ENCODE measurements at places on chromosomes 2 and 18.

DNA sequence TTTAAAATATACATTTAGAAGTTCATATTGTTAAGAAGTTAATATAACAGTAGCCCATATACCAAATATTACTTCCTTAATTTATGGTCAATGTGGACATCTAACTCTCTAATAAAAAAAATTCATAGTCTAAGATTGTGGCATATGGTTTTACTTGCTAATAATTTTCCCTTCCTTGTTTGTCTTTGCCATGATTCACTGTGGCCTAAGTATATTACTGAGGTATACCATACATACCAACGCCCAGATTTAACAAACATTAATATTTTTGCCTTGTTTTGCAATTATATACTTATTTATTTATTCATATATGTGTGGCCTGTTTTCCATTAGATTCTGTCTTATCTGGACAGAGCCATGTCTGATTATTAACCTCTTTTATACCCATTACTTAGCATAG lies 54.6 kb upstream of the CCDC150 start:
- no peak for DNase-seq

DNA sequence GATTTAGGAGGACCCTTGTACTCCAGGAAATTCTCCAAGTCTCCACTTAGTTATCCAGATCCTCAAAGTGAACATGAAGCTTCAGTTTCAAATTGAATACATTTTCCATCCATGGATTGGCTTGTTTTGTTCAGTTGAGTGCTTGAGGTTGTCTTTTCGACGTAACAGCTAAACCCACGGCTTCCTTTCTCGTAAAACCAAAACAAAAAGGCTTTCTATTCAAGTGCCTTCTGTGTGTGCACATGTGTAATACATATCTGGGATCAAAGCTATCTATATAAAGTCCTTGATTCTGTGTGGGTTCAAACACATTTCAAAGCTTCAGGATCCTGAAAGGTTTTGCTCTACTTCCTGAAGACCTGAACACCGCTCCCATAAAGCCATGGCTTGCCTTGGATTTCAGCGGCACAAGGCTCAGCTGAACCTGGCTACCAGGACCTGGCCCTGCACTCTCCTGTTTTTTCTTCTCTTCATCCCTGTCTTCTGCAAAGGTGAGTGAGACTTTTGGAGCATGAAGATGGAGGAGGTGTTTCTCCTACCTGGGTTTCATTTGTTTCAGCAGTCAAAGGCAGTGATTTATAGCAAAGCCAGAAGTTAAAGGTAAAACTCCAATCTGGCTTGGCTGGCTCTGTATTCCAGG lies at the start of gene CTLA4:
CTLA4 (plus strand) TSS at position 211 of the 640 bp plus-strand sequence; CDS start at position 383, 172 bp downstream.
- DNase-seq = no peak

- no peak for DNase-seq
These were observed 338.9 kb downstream of the CCDC85A start for GRCh38 chr2:56522605-56523089.

DNA sequence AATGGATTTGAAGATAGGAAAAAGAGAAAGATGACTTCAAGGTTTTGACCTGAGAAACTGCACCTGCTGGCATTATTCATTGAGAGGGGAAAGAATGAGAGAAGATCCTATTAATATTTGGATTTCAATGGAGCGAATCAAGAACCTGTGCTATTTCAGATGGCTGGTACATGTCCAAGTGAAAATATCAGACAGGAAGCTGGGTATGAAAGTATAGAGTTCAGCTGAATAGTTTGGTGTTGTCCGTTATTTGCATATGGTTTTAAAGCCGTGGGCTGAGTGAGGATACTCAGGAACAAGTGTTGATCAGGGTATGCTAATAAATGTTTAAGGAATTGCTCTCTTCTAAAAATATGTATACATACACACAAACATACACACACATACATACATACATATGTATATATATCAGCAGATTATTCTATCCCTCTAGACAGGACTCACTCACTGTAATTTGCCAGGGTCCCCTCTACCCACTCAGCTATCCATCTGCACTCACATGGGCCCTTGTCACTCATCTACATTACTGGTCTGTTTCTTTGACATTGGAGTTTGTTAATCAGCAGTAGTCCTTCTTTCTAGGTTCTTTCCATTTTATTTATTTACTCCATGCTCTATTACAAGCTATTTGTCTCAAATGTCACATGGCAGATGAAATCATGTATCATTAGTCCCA lies 33.9 kb upstream of the IKZF2 start:
- no peak for DNase-seq

- no peak for DNase-seq
These were observed 17.0 kb upstream of the DIPK1C start for GRCh38 chr18:74473976-74474640.

- DNase-seq = no peak
These were observed 88.5 kb upstream of the SH3BP4 start for GRCh38 chr2:234863043-234863934.

DNA sequence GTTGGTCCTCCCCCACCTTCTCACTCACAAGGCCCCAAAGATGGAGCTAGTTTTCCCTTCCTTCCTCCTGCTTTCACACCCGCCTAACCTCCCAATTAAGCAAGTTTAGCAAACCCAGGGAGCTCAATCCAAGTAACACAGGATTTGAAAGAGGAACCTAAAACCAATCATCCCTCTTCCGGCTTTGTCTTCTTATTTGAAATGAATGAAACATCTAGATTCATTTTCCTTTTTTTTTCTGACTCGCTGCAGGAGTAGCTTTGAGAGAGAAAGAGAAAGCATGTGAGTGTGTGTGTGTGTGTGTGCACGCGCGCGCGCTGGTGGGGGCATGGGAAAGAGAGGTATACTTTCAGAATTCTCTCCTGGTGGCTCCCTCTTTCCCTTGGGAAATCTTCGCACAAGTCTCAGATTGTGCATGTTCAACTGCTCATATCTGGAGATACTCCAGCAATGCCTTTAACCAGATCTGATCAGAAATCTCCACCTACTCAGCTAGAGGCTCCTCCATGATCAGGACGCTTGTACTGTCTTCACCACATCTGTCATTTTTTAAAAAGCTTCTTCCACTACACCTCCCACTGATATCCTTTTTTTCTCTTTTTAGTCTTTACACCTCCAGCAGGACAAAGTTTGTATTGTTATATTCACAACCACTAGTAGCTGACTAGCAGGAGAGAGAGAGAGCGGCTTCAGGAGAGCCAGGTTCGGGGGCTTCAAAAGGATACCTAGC lies 1.7 kb downstream of the SLC8A1 start:
- no peak for DNase-seq

- DNase-seq = no peak
These were observed 6.2 kb downstream of the PKDCC start for GRCh38 chr2:42053791-42054701.

DNA sequence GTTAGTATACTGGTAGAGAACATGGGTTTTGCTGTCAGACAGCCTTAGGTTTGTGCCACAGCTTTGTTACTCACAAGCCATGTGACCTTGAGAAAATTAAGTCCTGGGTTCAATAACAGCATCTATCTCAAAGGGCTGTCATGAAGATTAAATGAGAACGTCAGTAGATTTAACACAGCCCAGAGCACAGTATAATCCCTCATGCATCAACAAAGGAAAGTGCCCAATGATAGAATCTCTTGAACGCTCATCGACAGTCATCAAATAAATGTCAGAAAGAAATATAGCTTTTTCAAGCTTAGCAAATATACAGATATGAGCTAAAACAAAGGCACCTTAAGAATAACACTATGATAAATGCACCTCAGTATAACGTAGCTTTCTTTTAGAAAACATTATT lies 22.3 kb downstream of the CUL3 start:
- no peak for DNase-seq

- no peak for DNase-seq
These were observed 18.7 kb upstream of the B3GNT7 start for GRCh38 chr2:231376857-231377256.
